ENCODE measurements at places on chromosomes 3 and 15. TPM values are rescaled to one million over a fixed set of nuclear protein-coding genes. Genes with fewer than 3 reads are reported as not detected.

Gene CCRL2
- not detected for total RNA-seq

Gene CLDN1
- total RNA-seq, result 0.59 TPM

Gene GOLGA6A
- not detected for total RNA-seq

Gene DAZL
- total RNA-seq, result not detected

Gene LRRIQ4
- total RNA-seq, result not detected

Gene CATSPER2
- total RNA-seq, result 0.15 TPM

Gene PLA2G4D
- total RNA-seq, result not detected

Gene PRICKLE2
- total RNA-seq, result 8.9 TPM

Gene TM2D3
- total RNA-seq, result 16.8 TPM

Gene GOLGA8S
- not detected for total RNA-seq

Data from bronchus fibroblast of lung (primary cell).